Naive thymus-derived CD4-positive, alpha-beta T cell (primary cell): ENCODE measurements at places on chromosomes 1 and 21. TPM values are rescaled to one million over a fixed set of nuclear protein-coding genes. Genes with fewer than 3 reads are reported as not detected.

DNA sequence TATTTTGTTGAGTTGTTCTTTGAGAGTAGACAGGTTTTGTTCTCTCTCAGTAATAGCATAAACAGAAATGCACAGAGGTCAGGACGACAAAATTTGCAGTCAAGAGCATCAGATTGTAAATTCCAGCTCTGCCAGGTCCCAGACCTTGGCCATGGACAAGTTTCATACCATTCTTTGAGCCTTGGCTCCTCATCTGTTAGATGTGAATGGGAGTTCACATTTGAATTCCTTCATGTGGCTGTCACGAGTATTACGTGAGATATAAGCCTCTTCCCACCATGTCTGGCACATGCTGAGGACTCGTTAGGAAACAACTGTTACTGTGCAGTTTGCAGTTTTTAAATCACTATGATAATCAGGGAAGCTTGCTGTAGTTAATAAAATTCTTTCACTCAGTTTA is 93.2 kb upstream of the KCTD3 start:
- DNase-seq = no peak
- no peaks in the 10 kb centered on the region for H3K27me3 ChIP-seq
- H3K27ac ChIP-seq = no peak overlapping the region
- H3K4me3 ChIP-seq = no peak overlapping the region

DNA sequence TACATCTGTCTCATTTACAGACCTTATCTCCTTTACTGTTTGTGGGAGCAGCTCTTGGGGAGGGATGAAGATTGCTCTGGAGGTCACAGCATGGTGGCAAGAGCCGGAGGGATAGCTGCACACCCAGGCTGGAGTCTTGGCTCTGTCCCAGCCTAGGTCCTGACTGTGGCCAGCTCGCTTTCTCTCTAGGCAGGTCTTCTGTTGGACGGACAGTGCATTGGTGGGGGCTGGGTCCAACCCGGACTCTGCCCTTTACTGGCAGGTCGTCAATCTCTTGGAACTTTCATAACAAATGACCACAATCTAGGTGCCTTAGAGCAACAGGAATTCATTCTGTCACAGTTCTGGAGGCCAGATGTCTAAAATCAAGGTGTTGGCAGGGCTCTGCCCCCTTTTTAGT is 319.8 kb upstream of the C1orf174 start:
- no peak overlapping the region for H3K27ac ChIP-seq
- no peaks in the 10 kb centered on the region for H3K27me3 ChIP-seq
- DNase-seq = no peak
- H3K4me1 ChIP-seq = no peaks in the 10 kb centered on the region
- no peak overlapping the region for H3K4me3 ChIP-seq

GRCh38 chr1:29323636-29324035 is 87.3 kb downstream of the PTPRU start:
- no peak overlapping the region for H3K27ac ChIP-seq
- DNase-seq = no peak
- H3K4me1 ChIP-seq = no peaks in the 10 kb centered on the region
- H3K36me3 ChIP-seq = no peaks in the 10 kb centered on the region
- no peak overlapping the region for H3K4me3 ChIP-seq

DNA sequence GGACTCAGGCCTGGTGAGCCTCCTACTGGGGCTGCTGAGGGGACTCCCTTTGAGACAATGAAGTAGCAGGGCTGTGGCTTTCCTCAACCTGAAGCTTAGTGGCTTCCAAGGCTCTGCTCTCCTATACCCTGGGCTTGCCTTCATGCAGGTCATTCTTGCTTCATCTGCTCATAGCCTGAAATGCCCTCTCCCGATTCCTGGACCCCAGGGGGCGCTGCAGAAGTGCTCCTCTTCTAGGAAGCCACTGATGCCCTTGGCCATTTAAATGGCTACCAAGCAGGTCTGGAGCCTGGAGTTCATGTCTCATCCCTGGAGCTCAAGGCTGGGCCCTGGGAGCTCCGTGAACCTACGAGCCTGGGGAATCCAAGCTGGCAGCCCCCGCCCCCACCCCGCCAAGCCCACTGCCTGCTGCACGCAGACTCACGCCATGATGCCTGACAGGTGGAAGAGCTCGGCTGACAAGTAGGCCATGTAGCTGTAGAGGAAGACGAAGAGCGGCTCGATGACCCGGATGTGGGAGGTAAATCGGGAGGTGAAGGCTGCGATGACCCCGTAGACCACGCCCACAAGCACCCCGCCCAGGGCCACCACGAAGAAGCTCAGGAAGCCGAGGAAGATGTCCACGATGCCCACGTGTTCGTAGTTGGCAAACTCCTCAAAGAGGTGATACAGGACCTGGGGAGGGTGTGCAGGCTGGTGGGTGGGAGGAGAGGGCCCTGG is 45.7 kb downstream of the SLC9A1 start:
- H3K27ac ChIP-seq = no peak overlapping the region
- H3K36me3 ChIP-seq = no peaks in the 10 kb centered on the region
- DNase-seq = no peak
- peaks cover 17% of the 10 kb centered on the region for H3K4me1 ChIP-seq
- H3K4me3 ChIP-seq = no peak overlapping the region

GRCh38 chr1:70504821-70505193 is 93.7 kb downstream of the CTH start:
- no peaks in the 10 kb centered on the region for H3K27me3 ChIP-seq
- H3K4me1 ChIP-seq = no peaks in the 10 kb centered on the region
- no peak for DNase-seq
- no peak overlapping the region for H3K4me3 ChIP-seq

- peaks cover 15% of the 10 kb centered on the region for H3K4me1 ChIP-seq
- peak overlapping the region; percentile 67 for H3K4me3 ChIP-seq
- no peaks in the 10 kb centered on the region for H3K27me3 ChIP-seq
- H3K27ac ChIP-seq = peak overlapping the region; percentile 95
Observed at GRCh38 chr1:52365071-52365745, 797 bp downstream of the CC2D1B start.

- H3K4me3 ChIP-seq = no peak overlapping the region
- H3K36me3 ChIP-seq = no peaks in the 10 kb centered on the region
- H3K27ac ChIP-seq = no peak overlapping the region
- DNase-seq = no peak
Observed at GRCh38 chr1:116982319-116983004, 19.1 kb upstream of the CD101 start.

DNA sequence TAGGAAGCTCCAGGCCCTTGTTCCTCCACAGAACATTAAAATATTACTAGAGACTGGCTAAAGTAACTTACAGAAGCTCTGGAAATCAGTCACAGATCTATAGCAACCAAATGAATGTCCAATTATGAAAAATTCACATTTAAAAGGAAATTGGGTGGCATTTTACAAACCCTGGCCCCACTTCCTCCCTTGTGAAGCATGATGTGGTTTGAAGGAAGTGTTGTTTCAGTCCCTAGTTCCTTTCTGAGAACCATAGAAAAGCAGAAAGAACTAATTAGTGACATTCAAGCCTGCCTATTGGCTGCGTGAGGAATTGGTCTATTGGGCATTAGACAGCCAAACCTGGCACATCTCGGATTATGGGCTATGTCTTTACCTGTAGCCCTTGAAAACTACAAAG is 649.7 kb upstream of the NEGR1 start:
- no peaks in the 10 kb centered on the region for H3K36me3 ChIP-seq
- H3K4me1 ChIP-seq = no peaks in the 10 kb centered on the region
- H3K27ac ChIP-seq = no peak overlapping the region

- H3K36me3 ChIP-seq = no peaks in the 10 kb centered on the region
- no peak within 1 kb of the TSS for H3K4me3 ChIP-seq
- no peak for DNase-seq
- no peaks in the 10 kb centered on the region for H3K27me3 ChIP-seq
- no peak within 1 kb of the TSS for H3K27ac ChIP-seq
Observed at GRCh38 chr1:237041795-237042525, at the start of gene RYR2. RYR2 (plus strand) TSS chr1:237042184; CDS start chr1:237042522, 338 bp downstream.

GRCh38 chr1:214108097-214108446 is 120.3 kb downstream of the PROX1 start:
- no peak overlapping the region for H3K27ac ChIP-seq
- no peaks in the 10 kb centered on the region for H3K4me1 ChIP-seq
- no peak overlapping the region for H3K4me3 ChIP-seq
- no peak for DNase-seq
- H3K36me3 ChIP-seq = no peaks in the 10 kb centered on the region
- no peaks in the 10 kb centered on the region for H3K27me3 ChIP-seq

DNA sequence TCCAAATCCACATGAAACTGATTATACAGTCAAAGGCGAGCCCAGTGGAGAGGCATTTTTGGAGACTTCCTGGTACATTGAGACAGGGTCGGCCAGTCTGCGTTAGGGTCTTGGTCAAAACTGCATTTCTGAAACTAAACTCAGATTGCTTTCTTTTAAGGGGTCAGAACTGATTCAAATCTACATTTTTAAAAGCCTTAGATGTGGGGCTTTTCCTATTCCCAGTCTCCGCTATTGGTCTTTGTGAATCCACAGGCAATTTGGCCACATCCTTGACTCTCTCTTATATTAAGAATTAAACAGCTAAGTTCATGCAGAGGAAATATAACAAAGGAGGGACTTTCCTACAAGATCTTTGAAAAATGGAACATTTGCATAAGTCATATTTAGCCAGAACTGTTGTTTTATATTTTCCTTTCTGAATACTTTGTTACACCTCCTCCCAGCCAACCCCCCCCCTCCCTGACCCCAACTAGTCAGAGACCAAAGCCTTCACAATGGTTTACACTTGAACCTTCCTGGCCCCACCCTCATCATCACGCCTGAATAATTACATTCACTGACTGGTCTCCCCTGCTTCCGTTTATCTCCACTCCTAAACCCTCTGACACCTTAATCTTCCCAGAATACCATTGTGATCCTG is 30.9 kb downstream of the SELL start:
- DNase-seq = no peak
- H3K4me1 ChIP-seq = peaks cover 24% of the 10 kb centered on the region
- no peak overlapping the region for H3K4me3 ChIP-seq
- no peaks in the 10 kb centered on the region for H3K36me3 ChIP-seq

- no peak overlapping the region for H3K4me3 ChIP-seq
- no peaks in the 10 kb centered on the region for H3K36me3 ChIP-seq
- H3K4me1 ChIP-seq = no peaks in the 10 kb centered on the region
- DNase-seq = no peak
Observed at GRCh38 chr21:36690628-36691554, 8.0 kb upstream of the SIM2 start.

- no peak overlapping the region for H3K27ac ChIP-seq
- DNase-seq = no peak
- no peak overlapping the region for H3K4me3 ChIP-seq
- no peaks in the 10 kb centered on the region for H3K4me1 ChIP-seq
Observed at GRCh38 chr1:8040586-8040985, 14.5 kb upstream of the ERRFI1 start.

- no peak for DNase-seq
- H3K4me3 ChIP-seq = no peak overlapping the region
- no peaks in the 10 kb centered on the region for H3K36me3 ChIP-seq
- H3K4me1 ChIP-seq = no peaks in the 10 kb centered on the region
- peaks cover 4% of the 10 kb centered on the region for H3K27me3 ChIP-seq
- no peak overlapping the region for H3K27ac ChIP-seq
Observed at GRCh38 chr1:180528868-180529470, 26.6 kb upstream of the ACBD6 start.

- no peaks in the 10 kb centered on the region for H3K27me3 ChIP-seq
- peak within 1 kb of the TSS; percentile 48 for H3K27ac ChIP-seq
- peak within 1 kb of the TSS; percentile 53 for H3K4me3 ChIP-seq
- peak; percentile 29 for DNase-seq
- no peaks in the 10 kb centered on the region for H3K36me3 ChIP-seq
- H3K4me1 ChIP-seq = peaks cover 9% of the 10 kb centered on the region
Observed at GRCh38 chr1:207454046-207454964, at the start of gene CR2. CR2 (plus strand) TSS chr1:207454328; CDS start chr1:207454419, 91 bp downstream.

DNA sequence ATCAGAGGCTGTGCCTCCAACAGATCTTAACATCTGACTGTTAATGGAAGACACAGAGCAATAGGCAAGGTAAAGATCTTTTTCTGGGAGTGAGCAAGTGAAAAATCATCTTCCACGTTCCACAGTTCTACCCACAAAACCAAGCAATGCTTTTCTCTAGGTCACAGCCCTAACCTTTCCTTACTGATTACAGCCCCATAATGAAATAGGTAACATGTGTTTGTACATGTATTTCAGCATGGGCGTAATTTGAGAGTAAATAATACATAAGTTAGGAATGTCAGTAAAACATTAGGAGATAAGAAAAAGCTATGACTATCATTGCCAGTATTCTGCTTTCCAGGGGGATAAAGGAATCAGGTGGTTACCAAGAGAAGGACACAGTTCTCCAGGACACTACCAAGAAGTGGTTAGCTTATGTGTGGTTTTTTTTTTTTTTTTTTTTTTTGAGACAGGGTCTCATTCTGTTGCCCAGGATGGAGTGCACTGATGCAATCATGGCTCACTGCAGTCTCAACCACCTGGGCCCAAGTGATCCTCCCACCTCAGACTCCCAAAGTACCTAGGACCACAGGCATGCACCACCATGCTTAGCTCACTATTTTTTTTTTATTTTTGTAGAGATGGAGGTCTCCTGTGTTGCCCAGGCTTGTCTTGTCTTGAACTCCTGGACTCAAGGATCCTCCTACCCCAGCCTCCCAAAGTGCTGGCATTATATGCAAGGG is 72.0 kb downstream of the DAP3 start:
- no peak for DNase-seq
- H3K27ac ChIP-seq = no peak overlapping the region
- no peaks in the 10 kb centered on the region for H3K4me1 ChIP-seq

DNA sequence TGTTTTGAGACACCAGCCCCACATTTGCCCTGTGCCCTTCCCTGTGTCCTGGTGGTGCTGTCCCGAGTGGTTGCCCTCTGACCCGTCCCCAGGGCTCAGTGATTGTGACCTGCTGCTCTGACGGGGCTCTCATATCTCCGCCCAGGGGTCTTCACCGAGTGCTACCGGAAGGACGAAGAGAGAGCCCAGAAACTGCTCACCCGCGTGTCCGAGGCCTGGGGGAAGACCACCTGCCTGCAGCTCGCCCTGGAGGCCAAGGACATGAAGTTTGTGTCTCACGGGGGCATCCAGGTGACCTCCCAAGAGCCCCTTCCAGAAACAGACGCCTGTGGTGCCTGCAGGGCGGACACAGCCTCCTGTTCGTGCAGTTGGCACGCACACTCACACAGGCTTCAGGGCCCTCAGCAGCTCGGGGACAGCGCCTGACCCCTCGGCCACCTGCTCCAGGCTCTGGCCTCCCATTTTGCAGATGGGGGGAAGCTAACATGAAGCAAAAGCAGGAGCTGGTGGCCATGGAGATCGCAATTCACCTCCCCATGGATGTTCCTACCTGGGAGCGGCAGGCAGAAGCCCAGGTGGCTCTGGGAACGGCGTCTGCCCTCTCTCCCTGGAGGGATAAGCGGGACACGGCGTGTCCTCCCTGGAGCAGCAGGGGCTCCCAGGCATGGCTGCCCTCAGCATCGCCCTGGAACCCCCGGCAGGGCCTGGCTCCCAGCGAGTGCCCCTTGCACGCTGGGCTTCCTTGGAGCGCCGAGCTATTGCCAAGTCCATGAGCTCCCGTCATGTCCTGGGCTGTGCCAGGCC is 45.9 kb downstream of the TRPM2 start:
- no peaks in the 10 kb centered on the region for H3K36me3 ChIP-seq
- H3K27me3 ChIP-seq = no peaks in the 10 kb centered on the region
- H3K27ac ChIP-seq = no peak overlapping the region

PLA2G2A gene
- not detected for total RNA-seq

PFKFB2 gene
- 2.5 TPM for total RNA-seq

SH2D5 gene
- 0.35 TPM for total RNA-seq

TAS1R1 gene
- total RNA-seq = not detected

ZCCHC17 gene
- 21.4 TPM for total RNA-seq

AIM2 gene
- 0.38 TPM for total RNA-seq

UTS2 gene
- total RNA-seq = not detected
